ENCODE measurements at places on chromosomes 1 and 21.

- no peak for DNase-seq
Observed at GRCh38 chr21:26844258-26845065, 747 bp downstream of the ADAMTS1 start.

DNA sequence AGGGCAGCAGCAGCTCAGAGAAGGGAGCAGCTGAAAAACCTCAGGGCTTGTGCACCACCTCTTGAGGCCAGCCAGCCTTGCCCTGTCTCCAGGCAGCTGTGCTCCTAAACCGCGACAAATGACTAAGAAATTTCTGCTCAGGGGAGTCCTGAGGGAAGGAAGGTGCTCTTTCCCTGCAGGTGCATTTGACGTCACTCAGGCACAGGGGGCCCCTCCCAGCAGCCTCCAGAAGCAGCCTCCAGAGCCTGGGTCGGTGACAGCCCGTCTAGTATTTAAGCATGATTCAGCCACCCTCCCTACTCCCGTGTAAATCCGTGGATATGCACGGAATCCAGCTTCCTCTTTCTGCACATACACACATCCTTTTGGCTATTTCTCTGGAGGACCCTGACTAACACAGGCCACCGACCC lies 560.5 kb downstream of the KIF26B start:
- DNase-seq = no peak

DNA sequence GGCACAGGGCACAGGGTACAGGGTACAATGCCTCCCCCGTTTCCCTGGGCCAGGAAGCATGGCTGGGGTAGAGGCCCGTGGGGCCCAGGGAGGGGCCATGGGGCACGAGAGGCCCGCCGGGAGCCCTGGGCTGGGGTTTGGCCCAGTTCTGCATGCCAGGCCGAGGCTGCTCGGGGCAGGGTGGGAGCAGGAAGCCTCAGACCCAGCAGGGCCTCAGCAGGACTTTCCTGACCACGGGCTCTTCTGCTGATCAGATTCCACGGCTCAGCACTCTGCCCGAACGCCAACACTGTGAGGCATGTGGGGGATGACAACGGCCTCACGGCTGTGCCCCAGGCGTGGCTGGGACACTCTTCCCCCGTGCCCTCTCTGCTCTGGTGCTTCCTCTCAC lies 104.3 kb downstream of the NPHP4 start:
- DNase-seq = no peak

DNA sequence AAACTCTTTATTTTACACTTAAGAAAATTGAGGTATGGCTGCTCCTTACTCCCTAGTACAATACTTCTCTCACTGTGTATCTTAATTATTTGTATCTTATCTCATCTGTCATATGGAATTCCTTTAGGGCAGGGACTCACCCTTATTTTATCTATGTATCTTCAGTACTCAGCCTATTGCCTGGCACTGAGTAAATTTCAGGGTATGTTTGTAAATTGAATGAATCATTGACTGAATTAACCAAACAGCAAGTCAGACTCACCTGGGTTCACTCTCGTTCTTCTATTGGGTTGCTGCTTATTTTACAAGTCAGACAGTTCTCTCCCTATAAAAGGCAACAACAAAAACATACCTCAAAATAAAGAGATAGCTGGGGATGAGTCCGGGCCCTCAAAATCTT lies 63.8 kb downstream of the LAMC1 start:
- no peak for DNase-seq

GRCh38 chr1:54121482-54122134 lies 31.2 kb downstream of the CDCP2 start:
- no peak for DNase-seq

- DNase-seq = no peak
Observed at GRCh38 chr1:235639226-235640205, 10.1 kb downstream of the GNG4 start.

DNA sequence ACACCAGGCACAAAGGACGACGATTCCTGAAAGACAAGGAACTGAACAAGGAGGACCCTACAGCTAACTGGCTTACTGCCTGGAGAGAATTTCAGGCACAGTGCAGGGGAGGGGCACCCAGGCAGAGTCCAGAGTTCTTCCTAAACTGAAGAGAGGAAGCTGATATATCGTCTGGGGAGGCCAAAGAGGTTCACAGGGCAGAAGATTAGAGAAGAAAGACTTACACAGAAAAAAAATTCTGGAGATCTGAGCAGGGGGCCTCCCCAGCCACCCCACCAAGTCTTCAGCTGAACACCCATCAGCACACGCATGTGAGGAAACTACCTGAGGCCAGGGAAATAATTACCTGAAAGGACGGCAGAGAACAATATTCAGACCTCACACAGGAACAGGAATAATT lies 24.6 kb downstream of the SORT1 start:
- DNase-seq = no peak

GRCh38 chr1:230976825-230977747 lies 1.6 kb downstream of the TTC13 start:
- DNase-seq = no peak

GRCh38 chr1:157154291-157154690 lies 16.1 kb upstream of the ETV3 start:
- no peak for DNase-seq

- no peak for DNase-seq
Observed at GRCh38 chr21:34197561-34197960, 124.2 kb downstream of the MRPS6 start.

- no peak for DNase-seq
Observed at GRCh38 chr1:38028105-38028591, 15.6 kb downstream of the UTP11 start.

GRCh38 chr1:39141925-39142324 lies 62.6 kb upstream of the MACF1 start:
- no peak for DNase-seq

- no peak for DNase-seq
Observed at GRCh38 chr1:207996636-207997035, 85.7 kb upstream of the CD34 start.

DNA sequence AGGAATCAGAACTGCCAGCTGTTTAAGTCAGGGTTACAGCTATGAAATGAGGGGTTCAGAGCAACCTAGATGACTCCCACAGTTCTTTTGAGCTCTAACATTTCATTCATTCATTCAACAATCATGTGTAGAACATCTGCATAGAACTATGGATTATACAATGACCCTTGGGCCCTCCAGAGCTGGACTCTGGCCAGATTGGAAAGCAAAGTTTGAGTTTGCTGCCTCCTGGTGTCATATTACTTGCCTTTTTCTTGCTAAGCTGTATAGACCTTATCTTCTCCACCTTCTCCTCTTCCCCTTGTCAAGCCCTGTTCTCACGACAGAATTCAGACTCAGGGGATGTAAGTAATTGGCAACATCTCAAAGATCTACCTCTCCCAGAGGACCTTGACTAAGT lies 4.0 kb downstream of the CASQ2 start:
- no peak for DNase-seq

GRCh38 chr1:1161078-1161682 lies 12.5 kb upstream of the TTLL10 start:
- no peak for DNase-seq

GRCh38 chr1:10707208-10707607 lies 89.2 kb downstream of the CASZ1 start:
- DNase-seq = no peak

DNA sequence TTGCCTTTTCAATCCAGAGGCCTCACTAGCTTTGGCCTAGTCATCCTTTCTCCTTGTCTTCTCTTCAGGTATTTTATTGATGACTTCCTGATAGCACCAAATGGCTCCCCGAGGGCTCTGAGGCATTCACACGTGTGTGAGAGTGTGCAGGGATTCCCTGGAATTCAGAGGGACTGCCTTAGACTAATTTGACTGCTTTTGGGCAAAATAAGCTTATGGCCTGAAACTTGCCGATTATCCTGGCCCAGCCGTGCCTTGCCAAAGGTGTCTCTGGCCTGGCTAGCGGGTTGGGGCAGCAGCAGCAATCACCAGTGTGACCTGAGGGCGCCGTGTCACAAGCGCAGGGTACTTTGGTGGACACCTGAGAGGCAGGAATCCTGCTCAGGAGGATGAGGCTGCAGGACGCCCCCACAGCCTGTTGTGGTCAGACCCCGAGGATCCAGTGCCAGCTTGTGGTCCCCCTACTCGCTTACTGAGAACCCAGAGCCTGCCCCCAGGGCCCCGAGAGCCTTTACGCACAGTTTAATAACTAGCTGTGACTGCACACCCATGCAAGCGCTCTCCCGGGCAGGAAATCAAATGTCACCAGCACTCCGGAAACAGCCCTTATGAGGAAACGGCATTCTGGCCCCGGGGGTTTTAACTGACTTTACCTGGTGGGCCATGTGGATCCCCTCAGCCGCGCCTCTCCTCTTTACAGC lies 62.8 kb upstream of the PDE9A start:
- DNase-seq = no peak

- no peak for DNase-seq
Observed at GRCh38 chr1:117967881-117968280, 38.3 kb downstream of the WDR3 start.

- no peak for DNase-seq
Observed at GRCh38 chr21:15219894-15220293, 155.1 kb upstream of the NRIP1 start.

- no peak for DNase-seq
Observed at GRCh38 chr1:160876311-160876710, 8.7 kb downstream of the ITLN1 start.

DNA sequence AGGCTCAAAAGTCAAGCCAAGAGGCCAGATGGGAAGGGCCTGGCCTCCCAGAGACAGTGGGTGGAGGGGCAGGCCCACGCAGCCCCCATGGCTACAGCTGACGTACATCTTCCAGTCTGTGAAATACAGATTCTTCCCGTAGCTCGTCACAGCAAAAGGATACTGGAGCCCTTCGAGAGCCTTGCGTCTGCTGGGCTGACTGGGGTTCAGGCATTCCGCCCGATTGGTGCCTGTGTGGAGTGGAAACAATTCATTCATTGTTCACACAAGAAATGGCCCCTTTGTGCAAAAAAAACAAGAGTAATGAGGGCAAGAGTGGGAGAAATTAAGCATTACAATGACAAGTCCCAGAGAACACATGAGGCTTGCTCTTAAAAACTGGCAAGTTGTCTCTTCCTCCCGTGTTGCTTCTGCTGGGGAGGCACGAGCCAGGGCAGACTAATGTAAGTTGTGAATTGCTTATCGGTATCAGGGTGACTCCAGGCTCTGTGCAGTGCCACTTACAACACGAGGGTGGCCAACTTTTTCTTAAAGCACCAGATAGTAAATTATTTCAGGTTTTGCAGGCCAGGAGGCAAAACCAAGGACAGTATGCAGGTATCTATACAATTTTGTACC lies 85.1 kb downstream of the NID1 start:
- DNase-seq = no peak

GRCh38 chr1:21855257-21856096 lies 43.4 kb downstream of the LDLRAD2 start:
- DNase-seq = no peak

DNA sequence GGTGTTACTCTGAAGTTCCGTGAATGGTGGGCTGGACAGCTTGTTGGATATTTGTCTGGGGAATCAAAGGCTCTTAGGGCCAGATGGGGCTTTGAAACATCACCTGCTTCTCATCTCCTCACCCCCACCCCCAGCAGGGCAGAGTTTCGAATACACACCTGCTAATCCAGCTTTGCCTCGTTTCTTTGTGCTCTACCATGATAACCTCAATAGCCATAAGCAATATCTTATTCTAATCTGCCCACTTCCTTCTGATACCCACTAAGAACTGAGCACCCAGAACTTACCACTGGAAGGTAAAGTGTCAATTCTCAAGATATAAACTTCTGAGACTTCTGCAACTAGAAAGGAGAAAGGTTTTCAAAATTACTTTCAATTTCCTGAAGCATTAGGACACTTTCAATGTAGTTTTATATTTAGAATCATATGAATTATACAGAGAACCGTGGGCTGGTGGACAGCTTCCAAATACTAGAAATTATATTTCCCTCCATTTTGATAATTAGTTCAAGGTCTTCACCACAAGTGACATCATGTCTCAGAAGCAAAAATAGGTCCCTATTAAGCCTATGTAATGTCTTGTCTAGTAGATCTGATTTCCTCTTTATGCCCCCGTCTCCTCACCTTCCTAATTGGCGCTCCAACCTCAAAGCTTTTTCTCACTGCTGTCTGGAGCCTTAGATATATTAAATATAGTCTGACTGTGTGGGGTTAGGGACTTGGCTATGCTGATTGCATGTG lies 64.4 kb upstream of the NEK2 start:
- DNase-seq = no peak

DNA sequence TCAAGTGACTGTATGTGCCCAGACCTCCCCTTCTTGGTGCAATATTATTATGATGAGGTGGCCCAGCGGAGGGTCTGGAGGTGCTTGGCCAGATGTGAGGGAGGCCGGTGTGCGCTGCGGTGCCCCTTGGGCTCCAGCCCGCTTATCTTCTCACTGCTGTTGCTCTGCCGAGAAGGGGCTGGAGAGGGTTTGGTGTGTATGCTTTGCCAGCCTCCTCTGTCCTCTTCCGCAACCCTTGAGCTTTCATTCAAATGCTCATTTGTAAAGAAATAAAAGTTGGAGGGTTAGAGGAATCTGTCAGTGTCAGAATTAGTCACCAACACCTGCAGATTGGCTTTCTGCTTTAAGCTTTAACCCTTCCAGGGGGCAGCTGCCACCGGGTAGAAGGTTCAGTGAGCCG lies 19.7 kb downstream of the RNF220 start:
- no peak for DNase-seq

DNA sequence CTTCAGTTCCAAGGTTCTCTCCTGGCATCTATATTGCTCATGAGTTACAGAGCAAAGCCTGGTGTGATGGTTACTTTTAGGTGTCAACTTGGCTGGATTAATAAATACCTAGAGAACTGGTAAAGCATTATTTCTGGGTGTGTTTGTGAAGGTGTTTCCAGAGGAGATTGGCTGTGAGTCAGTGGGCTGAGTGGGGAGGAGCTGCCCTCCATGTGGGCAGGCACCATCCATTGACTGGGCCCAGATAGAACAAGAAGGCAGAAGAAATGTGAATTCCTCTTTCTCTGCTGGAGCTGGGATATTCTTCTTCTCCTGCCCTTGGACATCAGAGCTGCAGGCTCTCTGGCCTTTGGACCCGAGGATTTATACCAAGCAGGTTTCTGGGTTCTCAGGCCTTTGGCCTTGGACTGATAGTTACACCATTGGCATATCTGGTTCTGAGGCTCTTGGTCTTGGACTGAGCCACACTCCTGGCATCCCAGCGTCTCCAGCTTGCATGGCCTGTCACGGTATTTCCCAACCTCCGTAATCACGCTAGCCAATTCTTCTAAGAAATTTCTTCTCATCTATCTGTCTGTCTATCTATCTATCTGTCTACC lies 44.5 kb downstream of the B3GALT5 start:
- DNase-seq = no peak

GRCh38 chr1:39738622-39739366 lies at the start of gene PPIE:
Gene PPIE (plus strand): TSS chr1:39738882. CDS start chr1:39738901, 19 bp downstream.
- DNase-seq = peak; percentile 20

DNA sequence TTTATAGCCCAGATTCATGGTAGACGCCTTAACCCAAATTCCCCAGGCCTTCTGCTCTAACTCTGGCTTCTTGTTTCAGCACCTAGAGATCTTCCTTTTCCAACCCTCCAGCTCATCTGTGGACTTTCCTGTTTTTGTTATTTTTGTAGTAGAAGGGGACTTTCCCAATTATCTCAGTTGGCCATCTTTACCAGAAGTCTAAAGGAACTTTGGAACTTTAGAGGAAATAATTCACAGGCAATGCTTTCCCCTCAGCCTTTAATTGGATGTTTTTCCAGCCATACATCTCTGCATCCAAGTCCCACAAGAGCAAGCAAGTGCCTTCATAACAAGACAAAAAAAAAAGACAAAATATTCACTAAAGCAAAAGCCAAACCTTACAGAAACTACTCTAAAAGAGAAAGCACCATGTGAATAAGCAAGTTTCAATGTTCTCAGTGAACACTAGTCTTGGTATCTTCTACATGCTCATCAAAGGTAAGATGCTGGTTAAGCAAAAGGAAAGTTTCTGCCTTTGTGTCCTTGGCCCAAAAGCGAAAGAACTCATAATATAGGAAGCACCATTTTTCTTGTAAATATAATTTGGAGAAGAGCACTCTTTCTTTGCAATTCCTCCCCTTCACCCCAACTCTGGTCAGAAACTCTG lies 377.3 kb downstream of the SETD4 start:
- DNase-seq = no peak

All from epithelial cell of proximal tubule (primary cell).